ENCODE measurements at places on chromosomes 16 and 17.

DNA sequence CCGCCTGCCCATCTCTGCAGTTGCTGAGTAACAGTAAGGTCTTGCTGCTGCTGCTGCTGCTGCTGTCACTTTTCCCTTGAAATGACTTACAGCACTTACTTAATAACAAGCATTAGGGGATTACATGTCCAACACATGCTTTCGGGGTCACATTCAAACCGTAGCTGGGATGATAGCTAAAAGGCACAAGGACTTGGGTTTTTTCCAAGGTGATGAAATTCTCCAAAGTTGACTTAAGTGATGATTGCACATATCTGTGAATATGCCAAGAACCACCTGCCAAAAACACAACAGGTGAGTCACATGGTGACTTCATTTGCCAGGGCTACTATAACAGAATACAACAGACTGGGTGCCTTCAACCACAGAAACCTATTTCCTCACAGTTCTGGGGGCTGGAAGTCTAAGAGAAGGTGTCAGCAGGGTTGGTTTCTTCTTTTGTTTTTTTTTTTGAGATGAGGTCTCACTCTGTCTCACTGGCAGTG is 121.9 kb upstream of the TNRC6C start:
- DNase-seq = peak; percentile 95

DNA sequence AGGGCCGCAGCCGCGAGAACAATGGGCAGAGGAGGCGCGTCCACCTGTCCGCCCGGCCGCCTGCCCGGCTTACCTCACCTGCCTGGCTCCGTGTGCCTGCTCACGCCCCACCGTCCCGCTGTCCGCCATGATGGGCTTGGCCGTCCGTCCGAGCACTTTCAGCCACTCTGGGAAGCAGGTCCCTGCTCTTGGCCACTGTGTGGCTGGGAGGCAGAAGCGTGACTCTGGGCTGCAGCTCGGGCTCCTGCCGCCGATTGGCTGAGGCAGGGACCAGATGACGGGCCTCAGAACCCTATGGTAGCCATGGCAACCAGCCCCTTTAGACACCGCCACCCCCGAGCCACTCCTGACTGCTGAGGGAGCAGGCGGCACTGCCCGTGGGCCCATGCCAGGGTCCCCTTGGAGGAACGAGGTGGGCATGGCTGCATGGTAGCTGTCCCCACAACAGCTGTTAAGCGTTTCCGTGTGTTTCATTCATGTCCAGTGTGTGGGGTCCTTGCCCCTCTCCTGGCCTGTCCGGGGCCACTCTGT is 8.9 kb upstream of the AXIN1 start:
- DNase-seq = no peak

- no peak for DNase-seq
Measured at GRCh38 chr17:10394201-10394887, 21.5 kb upstream of the MYH13 start.

DNA sequence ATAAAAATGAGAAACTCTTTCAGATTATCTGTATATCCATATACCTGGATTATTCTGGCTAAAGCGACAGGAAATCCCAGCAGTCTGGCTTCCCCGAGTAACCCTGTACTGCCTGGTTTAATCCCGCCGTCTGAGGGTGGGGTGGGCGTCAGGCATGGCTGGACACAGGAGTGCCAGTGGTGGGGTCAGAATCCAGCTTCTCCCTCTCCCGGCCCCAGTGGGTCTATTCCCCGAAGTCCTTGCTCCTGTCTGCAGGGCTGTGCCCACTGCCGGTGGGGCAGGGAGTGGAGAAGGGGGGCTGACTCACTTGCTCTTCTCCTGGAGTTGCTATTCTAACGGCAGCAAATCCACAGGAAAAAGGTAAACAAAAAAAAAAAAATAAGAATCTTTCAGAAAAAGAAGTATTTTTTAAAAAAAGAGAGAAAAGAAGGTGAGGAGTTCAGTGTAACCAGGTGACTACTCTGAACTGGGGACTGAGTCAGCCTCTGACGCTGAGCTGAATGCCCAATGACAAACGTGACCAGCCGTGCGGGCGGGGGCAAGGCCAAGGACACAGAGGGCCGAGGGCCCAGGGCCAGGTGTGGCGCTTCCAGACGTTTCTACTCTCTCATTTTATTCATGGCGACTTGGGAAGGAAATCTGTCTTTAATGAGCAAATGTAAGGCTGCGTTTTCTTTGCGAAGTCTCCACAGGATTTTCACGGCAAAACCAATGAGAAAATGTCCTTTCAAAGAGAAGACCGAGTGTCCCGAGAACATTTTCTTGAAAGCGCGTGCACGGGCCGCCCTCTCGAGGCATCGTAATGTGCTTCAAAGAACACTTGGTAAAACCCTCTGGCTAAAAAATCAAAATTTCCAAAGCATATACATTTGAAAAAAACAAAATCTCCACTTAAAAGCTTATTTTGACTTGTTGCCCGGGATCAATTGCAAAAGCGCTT is 20.2 kb downstream of the FOXF1 start:
- DNase-seq = no peak

DNA sequence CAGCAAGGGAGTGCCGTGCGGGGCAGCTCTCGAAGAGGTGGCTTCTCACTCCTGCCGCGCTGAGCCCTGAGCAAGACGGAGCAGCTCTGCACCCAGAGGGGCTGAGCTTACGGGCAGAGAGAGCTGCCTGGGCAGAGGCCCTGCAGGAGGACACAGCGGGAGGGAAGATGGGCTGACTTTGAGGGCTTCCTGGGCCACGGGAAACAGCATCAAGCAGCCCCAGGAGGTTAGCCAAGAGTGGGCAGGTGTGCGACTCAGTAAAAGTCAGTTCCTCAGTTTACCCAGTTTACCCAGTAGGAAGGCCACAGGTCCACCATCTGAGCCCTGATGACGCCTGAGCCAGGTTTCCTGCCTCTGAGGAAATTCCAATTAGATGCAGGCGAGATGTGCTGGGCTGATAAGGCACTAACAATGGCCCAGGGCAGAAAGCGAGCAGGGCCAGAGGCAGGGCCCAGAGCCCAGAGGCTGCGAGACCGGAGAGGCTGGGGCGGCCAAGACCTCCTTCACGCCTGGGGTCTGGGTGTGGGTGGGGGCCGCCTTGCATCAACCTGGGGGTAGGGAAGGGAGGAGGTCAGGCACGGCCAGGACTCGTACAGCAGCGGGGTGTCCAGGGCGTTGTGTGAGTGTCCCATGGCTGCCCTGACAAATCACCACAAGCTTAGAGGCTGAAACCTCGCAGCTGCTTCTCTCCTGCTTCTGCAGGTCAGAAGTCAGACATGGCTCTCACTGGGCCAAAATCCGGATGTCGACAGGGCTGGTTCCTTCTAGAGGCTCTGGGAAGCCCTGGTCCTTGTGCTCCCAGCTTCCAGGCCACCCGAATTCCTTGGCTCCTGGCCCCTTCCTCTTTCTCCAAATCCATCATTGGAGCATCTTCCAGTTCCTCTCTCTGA is 32.0 kb upstream of the CIBAR2 start:
- DNase-seq = no peak

- no peak for DNase-seq
Measured at GRCh38 chr17:48925251-48925990, 17.2 kb downstream of the UBE2Z start.

DNA sequence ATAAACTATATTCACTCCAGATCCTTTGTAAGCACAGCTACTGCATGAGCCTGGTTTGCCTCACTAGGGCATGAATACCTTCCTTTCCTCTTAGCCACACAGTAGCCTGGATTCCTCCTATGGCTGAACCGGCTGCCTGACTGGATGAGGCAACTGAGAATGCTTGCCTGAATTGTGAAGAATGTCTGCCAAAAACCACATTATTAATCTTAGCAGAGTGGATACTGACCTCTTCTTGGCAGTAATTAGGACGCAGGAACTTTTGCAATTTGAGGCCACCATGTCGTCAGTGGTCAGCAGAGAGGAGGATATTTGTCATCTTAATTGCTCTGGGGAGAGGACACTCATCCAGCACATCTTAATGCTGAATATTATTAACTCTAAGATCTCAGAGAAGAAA is 651.8 kb upstream of the GOT2 start:
- DNase-seq = no peak

DNA sequence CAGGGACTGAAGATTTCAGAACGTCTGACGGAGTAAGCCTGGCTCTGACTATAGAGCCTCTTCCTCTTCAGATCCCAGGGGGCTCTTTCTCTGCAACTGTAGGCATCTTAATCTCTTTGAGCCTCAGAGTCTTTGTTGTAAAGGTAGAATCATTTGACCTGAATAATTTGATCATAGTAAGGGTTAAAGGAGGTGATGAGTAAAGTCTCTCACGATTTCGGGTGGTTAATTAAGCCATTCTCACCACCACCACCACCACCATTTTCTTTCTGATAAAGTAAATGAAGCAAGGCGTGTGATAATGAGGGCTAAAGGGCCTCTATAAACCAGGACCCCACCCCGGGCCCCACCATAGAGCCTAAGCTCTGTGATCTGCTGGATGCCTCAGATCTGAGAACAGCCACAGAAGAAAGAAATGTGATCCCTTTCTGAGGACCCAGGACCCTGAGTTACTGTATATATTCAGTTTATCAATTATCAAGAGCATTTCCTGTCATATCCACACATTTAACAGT is 33.0 kb upstream of the ADAMTS18 start:
- DNase-seq = no peak

DNA sequence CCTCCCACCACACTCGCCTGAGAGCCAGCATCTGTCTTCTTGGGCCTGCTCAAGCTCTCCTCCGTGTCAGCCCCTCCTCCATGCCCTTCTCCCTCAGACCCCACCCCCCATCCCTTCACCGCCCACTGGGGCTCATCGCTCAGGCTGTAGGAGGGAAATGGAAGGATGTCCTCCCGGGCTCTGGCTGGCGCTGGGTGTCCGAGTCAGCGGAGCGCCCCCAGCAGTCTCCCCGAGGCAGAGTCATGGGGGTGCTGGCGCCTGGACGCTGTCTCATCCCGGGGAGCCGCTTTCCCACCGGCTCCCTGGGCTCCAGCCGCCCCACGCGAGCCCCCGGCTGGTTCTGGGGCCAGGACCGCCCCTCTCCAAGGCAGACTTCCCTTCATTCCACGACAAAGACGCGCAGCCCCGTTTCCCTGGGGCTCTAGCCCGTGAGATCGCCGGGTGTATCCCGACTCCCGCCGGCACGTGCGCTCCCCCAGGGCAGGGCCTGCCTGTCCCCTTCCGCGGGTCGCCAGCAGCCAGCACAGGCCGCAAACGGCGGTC is 428 bp upstream of the ANTKMT start:
- no peak for DNase-seq

GRCh38 chr17:38705803-38706504 is 881 bp downstream of the MLLT6 start:
- no peak for DNase-seq

DNA sequence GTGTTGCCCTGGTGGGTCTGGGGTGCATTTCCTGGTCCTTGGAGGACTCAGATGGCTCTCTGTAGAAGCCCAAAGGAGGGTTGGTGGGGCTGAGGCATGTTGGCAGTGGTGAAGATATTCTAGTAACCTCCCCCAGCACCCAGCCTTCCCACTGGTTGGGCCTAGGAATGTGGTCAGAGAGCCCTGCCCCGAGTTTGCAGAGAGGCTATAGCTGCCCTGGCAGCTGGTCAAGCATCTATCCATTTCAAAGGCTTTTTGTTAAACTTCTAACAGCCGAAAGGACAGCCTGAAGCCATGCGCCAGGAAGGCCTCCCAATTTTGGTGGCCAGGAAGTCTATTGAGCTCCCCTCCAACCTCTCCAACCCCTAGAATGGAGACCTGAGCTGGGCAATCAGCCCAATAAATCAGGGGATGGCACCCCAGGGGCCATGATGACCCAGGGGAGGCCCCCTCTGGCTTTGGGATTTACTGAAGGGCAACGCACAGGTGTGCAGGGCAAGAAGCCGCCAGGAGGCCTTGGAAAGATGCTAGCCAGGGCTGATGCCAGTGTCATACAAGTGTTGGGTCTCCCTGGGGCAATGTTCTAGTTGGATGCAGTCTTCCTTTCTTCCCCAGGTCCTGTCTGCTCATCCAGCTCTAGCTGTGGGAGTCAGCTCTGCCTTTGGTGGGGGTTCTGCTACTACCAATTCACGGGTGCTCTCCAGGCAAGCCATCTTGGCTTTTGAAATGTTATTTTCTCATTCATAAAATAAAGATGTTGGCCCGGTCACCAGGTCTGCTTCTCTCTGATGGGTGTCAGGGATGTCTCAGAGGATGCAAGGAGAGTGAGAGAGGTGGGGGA is 30.9 kb upstream of the AXIN2 start:
- no peak for DNase-seq

DNA sequence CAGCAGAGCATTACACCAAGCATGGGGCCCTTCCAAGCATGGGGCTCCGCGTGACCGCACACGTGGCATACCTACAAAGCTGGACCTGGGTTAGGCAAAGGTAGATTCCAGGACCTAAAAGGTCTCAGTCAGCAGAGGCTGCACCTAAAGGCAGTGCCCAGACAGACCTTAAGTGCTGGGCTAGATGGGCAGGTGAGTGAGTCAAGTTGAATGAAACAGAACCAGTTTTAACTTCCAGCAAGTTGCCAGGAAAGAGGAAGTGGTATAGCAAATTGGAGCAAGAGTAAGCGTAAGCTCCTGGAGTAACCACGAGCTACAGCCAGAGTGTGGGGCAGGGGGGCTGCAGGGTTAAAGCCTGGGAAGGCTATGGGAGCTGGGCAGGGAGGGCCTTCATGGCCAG is 49.5 kb downstream of the SRCIN1 start:
- no peak for DNase-seq

- peak; percentile 85 for DNase-seq
Measured at GRCh38 chr16:85523602-85524364, 89.3 kb upstream of the GSE1 start.

DNA sequence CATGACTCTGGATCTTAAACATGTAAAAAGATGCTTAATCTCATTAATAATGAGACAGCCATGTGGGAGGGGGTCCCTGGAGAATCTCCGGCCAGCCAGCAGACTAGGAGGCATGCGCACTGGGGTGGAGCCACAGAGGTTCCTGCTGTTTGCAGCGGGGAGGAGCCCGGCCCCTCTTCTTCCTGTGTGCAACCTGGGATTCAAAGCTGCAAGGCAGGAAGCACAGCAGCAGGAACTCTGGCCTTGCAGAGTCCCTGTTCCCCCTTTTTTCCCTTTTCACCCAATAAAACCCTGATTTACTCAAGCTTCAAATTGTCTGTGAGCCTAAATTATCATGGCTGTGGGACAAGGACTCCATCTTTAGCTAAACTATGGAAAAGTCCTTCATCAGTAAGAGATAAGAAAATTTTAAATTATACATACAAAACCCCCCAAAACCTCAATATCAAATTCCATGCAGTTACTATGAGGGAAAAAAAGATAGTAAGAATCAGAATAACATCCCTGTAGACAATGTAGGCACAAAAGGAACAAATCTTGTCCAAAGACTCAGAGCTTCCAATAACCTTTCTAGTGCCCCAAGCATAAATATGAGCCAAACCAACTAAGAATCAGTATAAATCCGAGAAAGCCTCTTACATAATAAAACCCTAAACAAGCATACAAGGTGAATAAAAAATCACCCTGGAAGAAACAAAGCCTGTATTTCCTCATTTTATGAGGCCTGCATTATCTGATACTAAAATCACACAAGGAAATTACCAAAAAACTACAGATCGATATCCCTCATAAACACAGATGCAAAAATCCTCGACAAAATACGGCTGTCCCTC is 12.1 kb downstream of the CFDP1 start:
- no peak for DNase-seq

GRCh38 chr16:4677390-4677789 is 16.0 kb upstream of the NUDT16L1 start:
- DNase-seq = no peak

- no peak for DNase-seq
Measured at GRCh38 chr17:76735586-76736348, 1.4 kb downstream of the SRSF2 start.

- DNase-seq = peak; percentile 25
Measured at GRCh38 chr17:30812218-30813177, 12.0 kb downstream of the CRLF3 start.

GRCh38 chr16:82888591-82889001 is 261.8 kb downstream of the CDH13 start:
- DNase-seq = no peak

GRCh38 chr17:59381716-59382570 is 50.5 kb downstream of the YPEL2 start:
- DNase-seq = peak; percentile 80

All from LNCaP clone FGC (cell line).